ENCODE measurements at places on chromosomes 4 and X.

- no peak for DNase-seq
Measured at GRCh38 chrX:133610056-133610455, 194.8 kb upstream of the GPC4 start.

DNA sequence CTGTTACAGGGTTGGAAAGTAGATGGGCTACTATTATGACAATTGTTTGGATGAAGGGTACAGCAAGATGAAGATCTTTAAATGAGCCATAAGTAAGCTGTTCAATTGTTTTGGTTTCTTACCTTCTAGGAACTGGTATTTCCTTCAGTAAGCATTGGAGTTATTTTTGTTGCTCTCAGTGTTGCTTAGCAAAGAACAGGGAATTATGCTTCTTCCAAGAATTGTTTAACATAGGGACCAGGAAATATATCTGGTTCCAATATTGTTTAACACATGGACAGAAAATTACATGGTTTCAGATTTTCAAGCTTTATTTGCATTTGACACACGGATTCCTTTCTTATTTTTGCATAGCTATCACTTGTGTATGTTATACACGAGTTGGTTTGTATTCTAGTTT lies 1999.0 kb downstream of the ARAP2 start:
- DNase-seq, result no peak

DNA sequence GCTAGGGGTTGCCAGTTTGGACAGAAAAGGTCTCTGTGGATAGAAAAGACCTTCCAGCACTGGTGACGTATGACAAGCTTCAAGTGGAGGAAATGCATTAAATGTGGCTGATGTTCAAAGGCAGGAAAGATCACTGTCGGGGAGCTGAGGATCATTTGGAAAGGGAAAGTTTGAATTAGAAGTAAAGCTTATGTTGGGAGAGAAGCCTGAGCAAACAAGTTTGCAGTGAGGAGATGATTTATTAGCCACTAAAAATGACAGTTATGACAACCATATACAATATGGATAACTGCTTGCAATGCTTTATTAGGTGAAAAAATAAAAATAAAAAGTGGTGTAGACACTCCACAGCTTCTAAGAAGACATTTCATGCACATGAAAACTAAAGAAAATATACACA lies 135.3 kb upstream of the HS3ST1 start:
- no peak for DNase-seq

- DNase-seq, result no peak
Measured at GRCh38 chr4:26786916-26787315, 73.7 kb upstream of the STIM2 start.

DNA sequence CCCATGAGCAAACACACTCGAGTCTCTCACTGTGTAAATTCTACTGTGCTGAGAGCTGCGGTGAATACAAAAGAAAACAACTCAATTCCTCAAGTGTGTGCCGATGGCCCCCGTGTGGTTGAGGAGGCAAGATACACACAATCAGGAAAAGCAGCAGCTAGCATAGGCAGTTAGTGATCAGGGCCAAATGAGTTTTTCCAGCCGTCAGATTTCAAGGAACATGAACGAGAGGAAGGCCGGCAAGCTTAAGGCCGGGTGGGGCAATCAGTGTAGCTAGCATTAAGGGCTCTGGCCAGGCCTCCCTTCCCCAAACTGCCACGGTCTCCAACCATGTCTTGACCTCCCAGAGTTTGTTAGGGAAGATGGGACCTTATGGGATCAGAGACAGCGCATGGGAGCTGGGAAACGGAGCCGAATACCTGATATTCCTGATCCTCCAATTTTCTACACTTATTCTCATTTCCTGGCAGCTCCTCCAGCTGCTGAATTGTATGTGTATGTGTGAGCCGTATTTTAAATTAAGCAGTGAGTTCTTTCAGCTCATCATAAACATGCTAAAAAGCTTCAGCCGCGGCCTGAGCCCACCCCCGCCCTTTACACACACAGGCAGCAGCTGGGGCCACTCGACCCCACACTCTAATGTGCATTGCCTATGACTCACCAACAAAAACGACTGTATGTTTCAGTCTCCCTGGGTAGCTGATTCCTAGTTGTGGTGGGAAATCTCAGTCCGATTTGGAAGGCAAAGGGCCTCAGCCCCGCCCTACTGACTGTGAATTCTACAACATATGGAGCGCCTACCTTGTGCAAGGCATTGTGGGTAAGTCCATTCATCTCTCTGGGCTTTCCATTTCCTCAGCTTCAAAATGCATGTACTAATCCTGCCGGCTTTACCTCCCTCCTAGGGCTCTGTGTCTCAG lies 59.9 kb downstream of the RTL9 start:
- peak; percentile 51 for DNase-seq

DNA sequence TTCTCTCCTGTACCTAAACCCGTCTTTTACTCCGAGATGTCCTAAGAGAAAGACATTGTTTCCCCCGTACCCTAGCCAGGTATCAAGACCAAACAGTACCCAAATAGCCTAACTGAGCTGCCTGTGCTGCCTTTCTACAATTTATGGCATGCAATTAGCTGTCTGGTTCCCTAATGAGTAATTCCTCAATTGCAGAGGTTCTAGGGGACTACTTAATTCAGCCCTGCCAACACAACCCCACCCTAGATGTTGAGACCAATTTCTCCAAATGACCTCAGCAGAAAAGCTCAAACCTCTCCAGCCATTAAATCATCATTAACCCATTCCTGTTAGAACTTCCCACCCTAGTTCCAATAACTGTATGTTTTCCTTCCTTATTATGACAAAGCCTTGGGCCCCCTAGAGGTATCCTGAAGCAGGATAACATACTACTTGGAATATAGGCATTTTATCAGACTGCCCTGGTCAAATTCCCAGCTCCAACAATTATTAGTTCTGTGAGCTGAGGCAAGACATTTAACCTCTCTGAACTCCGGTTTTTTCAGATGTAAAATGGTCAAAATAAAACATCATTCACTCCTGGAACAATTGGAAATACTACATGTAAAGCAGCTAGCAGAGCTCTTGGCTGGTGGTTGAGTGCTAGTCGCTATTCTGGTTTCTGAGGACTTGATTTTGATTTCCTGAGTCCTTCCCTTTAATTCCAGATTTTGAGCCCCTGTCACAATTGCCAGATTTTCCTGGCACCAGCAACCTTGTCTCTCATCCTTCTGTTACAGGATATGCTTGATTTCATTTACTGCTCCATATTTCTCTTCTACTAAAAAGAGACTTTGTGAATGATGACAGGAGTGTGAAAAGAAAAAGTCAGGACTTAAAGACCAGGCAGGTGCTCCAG lies 244.6 kb upstream of the TENM3 start:
- no peak for DNase-seq

DNA sequence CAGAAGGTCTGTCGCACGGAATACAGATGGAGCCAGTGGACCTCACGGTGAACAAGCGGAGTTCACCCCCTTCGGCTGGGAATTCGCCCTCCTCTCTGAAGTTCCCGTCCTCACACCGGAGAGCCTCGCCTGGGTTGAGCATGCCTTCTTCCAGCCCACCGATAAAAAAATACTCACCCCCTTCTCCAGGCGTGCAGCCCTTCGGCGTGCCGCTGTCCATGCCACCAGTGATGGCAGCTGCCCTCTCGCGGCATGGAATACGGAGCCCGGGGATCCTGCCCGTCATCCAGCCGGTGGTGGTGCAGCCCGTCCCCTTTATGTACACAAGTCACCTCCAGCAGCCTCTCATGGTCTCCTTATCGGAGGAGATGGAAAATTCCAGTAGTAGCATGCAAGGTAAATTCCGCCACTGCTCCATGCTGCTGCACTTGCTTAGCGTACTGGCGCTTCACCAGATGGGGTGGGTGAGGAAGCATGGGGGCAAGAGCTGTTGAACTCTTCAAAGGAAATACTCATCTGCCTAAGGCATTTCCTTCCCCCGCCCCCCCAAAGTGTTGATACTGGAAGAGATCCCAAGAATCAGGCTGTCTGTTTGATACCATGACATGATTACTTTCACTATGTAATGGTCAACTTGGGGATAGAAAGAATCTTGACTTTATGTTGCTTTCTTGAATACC lies 24.8 kb downstream of the KLF3 start:
- DNase-seq, result no peak

DNA sequence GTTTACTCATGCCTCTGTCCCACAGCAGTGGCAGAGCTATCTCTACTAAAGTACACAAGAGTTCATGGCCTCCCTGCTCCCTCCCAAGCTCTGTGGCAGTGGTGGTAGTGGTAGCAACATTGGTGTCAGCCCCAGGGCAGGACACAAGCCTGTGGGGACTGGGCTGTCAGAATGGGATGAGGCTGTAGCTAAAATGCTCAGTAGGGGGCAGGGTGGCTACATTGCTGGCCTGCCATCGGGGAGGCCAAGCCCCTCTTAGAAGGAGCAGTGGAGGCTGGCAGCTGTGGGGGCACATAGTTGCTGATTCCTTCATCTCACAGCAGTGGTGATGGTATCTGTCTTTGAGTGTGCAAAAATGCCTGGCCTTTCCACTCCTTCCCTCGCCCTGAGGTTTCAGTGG lies 461.7 kb downstream of the PCDH18 start:
- DNase-seq, result no peak

DNA sequence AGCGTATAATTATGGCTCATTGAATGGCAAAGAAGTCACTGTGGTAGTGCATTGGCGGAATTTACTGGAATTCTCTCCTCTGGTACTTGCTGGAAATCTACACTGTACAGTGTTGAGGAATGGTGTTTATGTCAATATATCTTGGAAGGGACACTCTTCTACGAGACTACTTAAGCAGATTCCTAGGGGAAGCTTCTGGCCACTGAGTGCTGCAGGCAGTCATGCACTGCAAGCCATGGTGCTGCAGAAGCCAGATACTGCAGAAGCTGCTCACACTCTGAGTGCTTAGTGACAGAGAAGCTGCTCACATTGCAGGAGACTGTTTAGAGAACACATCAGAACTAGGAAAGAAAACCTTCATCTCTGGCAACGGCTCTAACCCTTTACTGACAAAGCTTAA lies 725.0 kb downstream of the CCSER1 start:
- no peak for DNase-seq

DNA sequence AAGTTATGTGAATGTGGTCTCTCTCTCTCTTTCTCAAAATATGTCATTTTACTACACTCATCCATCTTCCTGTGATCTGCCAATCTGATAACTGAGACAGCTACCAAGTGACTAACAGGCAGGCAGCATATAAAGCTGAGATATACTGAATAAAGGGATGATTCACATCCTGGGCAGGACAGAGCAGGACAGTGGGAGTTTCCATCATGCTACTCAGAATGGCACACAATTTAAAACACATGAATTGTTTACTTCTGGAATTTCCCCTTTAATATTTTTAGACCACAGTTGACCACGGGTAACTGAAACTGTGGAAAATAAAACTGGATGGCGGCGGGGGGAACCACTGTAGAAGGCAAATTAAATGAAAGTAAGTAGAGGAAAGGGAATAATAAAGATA lies 58.6 kb upstream of the DCTD start:
- no peak for DNase-seq

GRCh38 chrX:43657671-43658070 lies 1.6 kb downstream of the MAOA start:
- no peak for DNase-seq

GRCh38 chr4:153426207-153426885 lies 39.8 kb upstream of the TMEM131L start:
- no peak for DNase-seq

- DNase-seq, result no peak
Measured at GRCh38 chrX:126847143-126847542, 27.6 kb downstream of the PRR32 start.

DNA sequence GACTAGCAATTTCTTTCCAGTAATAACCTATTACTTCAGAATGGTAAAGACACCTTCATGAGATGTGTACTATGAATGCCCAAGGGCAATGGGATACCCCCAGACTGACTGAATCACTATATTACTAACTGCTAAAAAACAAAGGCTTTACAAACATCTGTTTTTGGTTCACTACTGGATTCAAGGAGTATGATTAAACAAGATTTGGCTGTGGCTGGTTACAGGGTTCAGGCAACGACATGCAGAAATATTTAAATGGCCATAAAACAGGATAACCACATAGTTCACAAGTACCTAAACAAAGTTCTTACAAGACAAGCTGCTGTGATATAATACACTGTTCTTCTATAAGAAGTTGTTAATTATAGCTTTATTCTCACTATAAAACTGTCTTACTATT lies 128.2 kb downstream of the FRYL start:
- DNase-seq, result no peak

DNA sequence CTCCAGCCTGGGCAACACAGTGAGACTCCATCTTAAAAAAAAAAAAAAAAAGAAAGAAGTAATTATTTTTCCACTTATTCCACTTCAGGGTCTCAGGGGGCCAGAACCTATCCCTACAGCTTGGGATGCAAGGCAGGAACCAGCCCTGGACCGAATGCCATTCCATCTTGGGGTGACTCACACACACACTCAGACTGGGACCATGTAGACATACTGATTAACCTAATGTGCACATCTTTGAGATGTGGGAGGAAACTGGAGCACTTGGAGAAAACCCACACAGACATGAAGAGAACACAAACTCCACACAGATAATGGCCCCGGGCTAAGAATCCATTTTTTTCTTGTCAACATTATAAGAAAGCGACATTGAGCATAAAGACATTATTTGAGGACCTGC lies 132.5 kb downstream of the PTTG2 start:
- DNase-seq, result no peak

- DNase-seq, result no peak
Measured at GRCh38 chr4:176746846-176747245, 45.9 kb downstream of the VEGFC start.

- no peak for DNase-seq
Measured at GRCh38 chrX:72121383-72121782, 10.3 kb downstream of the RTL5 start.

GRCh38 chr4:53914313-53915016 lies 149.9 kb downstream of the CHIC2 start:
- no peak for DNase-seq

GRCh38 chrX:132292793-132293192 lies 73.5 kb upstream of the RAP2C start:
- no peak for DNase-seq

- no peak for DNase-seq
Measured at GRCh38 chr4:44535981-44536380, 87.4 kb upstream of the KCTD8 start.

- DNase-seq, result no peak
Measured at GRCh38 chr4:128303986-128304385, 16.4 kb upstream of the PGRMC2 start.

GRCh38 chr4:3217771-3218170 lies 31.2 kb upstream of the MSANTD1 start:
- no peak for DNase-seq

GRCh38 chrX:134849390-134849789 lies 141.4 kb upstream of the SMIM10 start:
- no peak for DNase-seq
